ENCODE measurements at places on chromosomes 1 and 21.
A peak's percentile ranks its signal among the peaks of the same experiment; 100 is the strongest.

DNA sequence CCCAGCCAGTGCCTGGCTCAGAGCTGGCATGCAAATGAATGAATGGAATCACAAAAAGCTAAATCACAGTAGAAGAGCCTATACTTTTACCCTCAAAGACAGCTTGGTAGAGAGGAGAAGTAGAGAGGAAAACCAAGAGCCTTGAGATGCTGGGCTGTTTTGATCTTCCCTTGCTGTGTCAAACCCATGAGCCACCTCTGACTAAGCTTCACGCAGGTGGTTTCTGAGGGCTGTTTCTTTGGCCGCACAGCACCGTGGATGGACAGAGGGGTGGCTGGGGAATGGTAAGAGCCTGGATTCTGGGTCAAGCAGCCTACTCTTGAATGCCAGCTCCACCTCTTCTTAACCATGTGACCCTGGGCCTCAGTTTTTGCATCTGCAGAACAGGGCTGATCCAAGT lies 18.6 kb downstream of the ABCG1 start:
- DNase-seq, result peak; percentile 31

GRCh38 chr1:64984106-64984505 lies 17.8 kb upstream of the JAK1 start:
- DNase-seq, result no peak

GRCh38 chr1:226700861-226701260 lies 38.2 kb downstream of the ITPKB start:
- no peak for DNase-seq

DNA sequence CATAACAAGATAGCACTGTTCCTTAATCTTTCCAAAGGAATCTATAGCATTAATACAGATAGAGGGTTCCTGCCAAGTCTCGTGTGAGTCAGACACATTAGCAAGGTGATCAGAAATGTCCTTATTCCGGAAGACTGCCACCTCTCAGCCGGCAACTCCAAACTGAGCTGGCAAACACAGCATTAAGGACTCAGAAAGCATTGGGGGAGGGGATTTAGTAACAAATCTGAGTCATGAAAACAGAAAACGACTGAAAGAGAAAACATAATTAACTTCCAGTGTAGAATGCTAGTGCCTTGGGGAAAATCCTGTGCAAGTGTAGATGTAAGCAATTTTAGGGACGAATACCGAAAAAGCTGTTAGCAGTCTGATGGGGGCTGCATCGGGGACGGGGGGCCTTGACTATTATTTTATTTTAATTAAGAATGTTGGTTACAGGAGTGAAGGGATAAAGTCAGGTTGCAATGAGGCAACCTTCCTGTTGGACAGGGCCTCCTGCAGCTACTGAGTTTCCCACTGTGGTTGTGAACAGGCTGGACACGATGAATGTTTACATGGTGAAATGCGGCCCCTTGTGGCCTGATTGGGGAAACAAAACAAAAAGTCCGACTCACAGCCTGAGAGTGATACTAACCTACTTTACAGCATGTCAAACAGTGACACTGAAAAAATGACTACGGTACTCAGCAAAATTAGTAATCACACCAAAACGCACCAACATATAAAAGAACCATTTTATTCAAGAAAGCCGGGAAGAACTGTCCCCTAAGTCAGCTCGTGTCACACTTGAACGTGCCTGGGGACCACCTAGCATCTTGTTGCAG lies 20.7 kb downstream of the MIS18A start:
- no peak for DNase-seq

GRCh38 chr21:19767546-19767945 lies 1230.7 kb upstream of the NCAM2 start:
- no peak for DNase-seq

DNA sequence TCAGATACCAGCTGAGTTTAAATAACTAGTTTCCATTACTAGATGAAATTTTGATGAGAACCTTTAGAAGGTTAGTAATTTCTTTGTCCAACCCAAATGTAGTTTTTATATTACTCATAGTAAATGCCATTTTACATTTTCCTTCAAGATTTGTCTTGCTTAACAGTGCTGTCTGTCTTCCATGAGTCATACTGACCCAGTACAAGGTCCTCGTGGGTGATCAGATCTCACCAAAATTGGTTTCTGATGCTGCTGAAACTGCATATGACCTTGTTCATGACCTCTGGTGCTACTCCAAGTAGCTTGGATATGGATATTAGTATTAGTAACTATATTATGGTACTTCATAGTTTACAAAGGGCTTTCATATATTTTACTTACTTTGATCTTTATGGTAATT lies 207.1 kb downstream of the RYR2 start:
- no peak for DNase-seq

GRCh38 chr21:39381009-39381408 lies 32.1 kb upstream of the HMGN1 start:
- no peak for DNase-seq

DNA sequence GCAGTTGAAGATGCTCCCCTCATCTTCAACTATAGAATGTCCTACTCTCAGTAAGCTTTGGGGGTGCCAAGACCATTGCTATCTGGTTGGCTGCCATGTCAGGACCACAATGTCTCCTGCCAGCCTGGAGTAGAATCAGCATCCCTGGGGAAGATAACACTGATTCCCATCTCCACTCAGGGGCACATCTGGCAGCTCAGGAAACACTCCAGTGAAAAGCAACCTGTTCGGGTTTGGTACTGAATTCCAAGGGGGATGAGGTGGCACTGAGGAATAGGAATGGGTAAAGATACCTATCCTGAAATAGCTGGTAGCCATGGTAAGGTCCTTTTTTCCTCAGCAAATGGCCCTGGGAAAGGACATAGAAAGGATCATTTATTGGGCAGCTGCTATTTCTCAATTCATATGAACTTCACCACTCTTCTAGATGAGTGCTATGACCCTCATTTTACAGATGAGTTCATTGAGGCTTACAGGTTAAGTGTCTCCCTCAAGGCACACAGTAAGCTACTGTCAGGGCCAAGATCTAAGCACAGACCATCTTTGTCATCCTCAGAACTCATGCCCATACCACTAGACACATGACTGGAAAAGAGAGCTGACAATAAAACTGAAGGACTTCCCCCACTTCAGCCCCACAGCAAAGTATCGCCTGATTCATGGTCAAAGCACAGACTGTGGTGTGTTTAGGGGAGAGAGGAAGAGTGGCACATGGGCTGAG lies 31.4 kb downstream of the AK2 start:
- DNase-seq, result no peak

- no peak for DNase-seq
Measured at GRCh38 chr1:85580872-85581801, 576 bp downstream of the CCN1 start.

- no peak for DNase-seq
Measured at GRCh38 chr1:156931211-156931952, 10.9 kb downstream of the LRRC71 start.

- no peak for DNase-seq
Measured at GRCh38 chr1:203056012-203056411, 29.7 kb downstream of the PPFIA4 start.

DNA sequence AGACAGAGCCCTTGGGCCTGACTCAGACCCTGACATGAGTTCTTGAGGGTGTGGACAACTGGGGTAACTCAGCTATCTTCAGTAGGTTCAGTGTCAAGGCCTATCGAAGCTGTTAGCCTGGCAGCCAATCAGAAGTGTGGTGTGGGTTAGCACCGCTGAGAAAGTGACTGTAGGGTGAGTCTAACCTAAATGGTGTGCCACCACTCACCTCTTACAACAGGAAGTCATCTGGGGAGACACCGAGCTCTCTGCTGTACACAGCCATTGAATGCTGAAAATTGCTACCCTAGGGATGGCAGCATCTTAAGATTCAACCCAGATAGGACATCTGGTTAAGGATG lies 44.6 kb downstream of the RASSF5 start:
- DNase-seq, result peak; percentile 82

DNA sequence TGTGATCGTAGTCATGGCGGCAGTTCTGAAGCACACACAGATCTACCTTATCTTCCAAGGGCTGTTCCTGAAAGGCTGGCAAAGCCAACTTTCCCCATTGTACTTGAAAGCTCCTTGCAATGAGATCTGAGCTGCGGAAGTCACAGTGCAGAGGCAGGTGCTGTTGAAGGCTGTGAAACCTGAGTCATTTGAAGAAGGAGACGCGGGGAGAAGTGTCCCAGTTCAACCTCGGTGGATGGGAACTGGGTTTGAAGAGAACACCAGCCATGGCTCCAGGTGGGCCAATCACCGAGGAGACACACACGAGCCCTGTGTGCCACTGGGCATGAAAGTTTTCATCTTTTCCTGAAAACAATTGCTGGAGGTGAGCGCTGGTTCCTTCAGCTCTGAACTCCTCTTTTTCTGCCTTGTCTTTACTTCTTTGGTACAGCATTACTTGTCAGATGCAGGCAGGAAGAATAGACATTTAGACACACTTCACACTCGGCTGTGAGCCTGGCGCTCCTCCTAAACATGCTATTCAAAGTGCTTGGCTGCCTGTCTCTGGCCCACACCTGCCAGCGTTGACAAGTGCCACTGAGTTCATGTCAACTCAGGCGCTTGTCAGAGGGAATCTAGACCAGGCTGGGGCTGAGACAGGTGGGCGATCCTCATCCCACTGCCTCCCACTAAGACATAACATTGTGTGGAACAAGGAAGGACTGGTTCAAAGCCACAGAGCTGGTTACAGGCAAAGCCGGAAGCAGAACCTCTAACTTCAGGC lies 25.7 kb upstream of the PDE9A start:
- no peak for DNase-seq

- no peak for DNase-seq
Measured at GRCh38 chr1:63794939-63795378, 21.1 kb downstream of the ROR1 start.
